ENCODE measurements at places on chromosomes 7 and 10.

- no peak for DNase-seq
Measured at GRCh38 chr10:53667063-53667462, 894.5 kb upstream of the MBL2 start.

DNA sequence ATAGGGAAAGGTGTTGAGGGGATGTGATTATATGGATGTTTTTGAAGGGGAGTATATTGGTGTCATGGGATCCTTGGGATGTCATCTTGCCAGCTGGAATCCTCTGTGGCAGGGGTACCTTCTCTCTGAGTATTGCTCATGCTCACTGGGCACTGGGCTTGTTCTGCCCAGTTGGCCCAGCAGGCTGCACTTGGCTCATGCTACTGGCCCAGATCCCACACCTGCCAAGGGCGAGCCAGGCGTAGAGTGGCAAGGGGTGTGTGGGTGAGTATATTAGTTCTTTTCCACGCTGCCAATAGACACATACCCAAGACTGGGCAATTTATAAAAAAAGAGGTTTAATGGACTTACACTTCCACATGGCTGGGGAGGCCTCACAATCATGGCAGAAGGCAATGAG lies 311.9 kb downstream of the AUTS2 start:
- no peak for DNase-seq

GRCh38 chr10:81248886-81249285 lies 626.1 kb upstream of the NRG3 start:
- no peak for DNase-seq

DNA sequence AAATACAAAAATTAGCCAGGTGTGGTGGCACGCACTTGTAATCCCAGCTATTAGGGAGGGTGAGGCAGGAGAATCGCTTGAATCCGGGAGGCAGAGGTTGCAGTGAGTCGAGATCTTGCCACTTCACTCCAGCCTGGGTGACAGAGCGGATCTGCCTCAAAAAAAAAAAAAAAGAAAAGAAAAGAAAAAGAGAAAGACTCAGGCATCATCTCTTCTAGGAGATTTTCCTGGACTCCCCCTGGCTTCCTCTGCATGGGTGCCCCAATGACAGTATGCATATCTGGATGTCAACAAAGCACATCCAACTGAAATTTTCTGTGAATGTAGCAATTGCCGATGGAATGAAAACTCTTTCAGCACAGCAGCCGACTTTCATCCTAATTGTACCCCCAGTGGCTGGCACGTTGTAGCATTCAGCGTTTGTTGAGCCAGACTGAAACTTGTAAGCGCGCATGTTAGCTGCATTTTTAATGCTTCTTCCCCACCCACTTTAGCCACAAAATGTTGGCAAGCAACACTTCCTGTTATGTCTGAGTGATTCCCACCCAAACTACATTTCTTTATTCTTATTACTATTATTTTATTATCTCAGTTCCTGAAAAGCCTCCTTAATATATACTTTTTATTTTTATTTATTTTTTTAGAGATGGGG lies 70.2 kb downstream of the PRTFDC1 start:
- DNase-seq: no peak

DNA sequence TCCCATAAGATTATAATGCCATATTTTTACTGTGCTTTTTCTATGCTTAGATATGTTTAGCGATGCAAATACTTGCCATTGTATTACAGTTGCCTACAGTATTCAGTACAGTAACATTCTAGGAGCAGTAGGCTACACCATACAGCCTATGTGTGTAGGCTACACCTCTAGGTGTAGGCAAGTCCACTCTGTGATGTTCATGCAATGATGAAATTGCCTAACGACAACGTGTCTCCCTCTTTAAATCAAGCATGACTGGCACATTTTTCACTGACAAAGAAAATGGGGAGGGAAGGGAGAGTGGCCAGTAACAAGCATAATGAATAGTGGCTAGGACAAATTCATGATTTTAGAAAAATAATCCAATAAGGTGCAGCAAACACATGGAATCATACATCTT lies 1.7 kb downstream of the NCAPG2 start:
- DNase-seq: no peak

GRCh38 chr10:43224321-43224720 lies 42.5 kb downstream of the RASGEF1A start:
- DNase-seq: no peak

DNA sequence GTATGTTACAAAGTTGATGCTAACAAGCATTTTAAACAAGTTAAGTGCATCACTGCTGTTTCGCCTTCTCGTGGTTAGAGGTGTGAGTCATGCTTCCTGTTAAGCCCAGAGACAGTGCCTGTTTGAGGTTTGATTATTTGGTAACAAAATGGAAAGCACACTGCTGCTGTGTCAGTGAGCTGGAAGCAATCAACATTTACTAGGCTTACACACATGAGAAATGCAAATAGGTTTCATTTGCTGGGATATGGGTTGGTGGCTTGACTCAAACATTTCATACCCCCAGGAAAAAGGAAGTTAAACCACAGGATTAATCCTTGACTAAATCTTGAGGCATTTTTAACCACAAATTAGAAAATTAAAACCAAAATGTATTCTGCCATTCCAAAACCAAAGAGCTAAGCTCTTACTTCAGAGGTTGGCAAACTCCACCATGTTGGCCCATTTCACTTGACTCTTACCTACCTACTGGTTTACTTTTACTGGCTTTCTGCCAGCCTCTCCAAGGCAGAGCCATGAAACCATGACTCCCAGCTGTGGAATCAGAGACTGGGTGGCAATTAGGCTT lies 139.2 kb downstream of the ETV1 start:
- peak; percentile 67 for DNase-seq

DNA sequence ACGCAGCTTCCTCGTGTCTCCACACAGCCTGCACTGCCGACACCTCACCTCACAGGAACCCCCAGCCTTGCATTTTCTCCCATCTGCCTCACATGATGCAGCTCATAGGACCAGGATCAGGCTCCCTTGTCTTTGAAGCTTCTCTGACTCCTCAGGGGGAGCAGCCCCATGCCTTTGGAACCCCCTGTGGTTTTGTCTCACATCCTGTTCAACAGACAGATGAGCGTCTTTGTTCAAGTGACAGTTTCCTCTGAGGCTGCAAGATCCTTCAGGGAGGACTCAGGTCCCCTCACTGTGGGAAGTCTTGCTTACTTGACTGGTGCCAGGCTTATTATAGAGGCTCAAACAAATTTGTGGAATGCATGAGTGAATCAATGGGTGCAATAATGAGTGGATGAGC lies 667.1 kb downstream of the INHBA start:
- DNase-seq: no peak
